Skin of body (tissue), 3 donors: ENCODE measurements at places on chromosomes 6 and 20.

GRCh38 chr20:57782631-57783041, 72.8 kb upstream of the PMEPA1 start:
- DNase-seq = no peak

DNA sequence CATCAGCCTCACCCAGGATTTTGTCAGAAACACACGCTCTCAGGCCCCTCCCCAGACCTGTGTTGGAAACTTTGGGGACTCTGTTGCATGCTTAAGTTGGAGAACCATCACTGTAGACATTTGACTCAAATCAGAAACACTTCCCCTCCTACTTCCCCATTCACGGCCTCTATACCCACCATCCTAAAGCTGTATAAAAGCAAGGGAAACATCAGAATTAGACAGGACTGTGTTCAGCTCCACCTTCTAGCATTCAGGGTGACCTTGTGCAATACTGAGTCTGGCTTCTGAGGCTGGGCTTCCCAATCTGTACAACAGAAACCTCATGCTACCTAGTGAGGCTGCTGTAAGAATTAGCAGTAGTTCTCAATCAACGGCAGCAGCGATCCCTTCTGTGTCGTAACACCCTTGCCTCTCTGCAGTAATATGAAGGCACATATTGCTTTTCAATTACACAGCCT, 252.3 kb downstream of the LY86 start:
- no peak for DNase-seq

DNA sequence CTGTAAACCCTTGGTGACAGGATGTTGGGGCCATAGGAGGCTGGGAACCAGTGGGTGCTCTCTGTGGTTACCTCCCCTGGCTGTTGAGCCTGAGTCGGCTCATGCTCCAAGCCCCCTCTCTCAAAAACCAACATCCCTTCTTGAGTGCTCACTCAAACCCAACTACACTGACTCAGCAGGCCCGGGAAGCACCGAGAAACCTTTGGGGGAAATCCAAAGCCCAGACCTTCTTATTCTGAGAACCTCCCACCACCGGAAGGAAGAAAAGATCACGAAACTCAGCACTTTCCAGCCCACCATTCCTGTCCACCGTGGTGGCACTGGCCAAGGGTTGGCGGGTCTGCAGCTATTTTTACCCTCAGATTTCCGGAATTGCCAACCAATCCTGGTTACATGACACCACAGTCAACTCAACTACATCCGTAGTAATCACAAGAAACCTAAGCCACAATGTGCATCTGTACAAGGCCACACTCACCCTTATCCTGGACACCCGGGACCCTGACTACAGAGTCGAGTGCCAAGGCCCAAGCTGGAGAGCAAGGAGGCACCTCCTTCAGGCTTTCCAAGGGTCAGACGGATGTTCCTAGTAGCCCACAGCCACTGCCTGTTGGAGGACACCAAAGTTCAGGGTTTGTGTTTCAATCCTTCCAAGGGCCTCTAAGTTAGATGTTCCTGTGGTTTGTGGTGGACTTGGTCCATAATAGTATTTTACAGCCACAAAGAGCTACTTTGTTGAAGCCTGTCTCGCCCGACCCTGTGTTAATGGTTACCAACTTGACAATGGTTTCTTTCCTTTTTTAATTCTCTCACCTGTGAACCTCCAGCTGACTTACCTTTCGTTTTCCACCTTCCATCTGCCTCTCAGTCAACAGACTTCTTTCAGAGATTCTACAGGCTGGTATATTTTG, 317.0 kb downstream of the CDC5L start:
- DNase-seq = no peak

DNA sequence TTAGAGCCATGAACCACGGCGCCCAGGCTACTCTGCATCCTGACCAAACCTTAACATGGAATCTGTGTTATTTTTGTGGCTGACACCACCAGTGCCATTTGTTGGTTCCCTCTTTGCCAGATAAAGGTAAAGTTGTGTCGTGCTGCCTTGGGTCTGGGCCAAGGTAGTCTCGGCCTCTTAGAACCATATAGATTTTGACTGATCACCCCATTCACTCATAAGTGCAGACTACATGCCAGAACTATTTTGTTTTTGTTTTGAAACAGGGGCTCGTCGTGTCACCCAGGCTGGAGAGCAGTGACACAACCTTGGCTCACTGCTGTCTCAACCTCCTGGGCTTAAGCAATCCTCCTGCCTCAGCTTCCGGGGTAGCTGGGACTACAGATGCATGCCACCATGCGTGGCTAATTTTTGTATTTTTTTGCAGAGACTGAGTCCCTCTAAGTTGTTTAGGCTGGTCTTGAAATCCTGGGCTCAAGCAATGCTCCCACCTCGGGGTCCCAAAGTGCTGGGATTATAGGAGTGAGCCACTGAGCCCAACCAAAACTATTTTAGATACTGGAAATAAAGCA, 19.2 kb upstream of the RIPOR3 start:
- no peak for DNase-seq
